ENCODE measurements at places on chromosomes 6 and 20. TPM values are rescaled to one million over a fixed set of nuclear protein-coding genes. Genes with fewer than 3 reads are reported as not detected.

- DNase-seq: no peak
These were observed 29.2 kb upstream of the EIF2S2 start for GRCh38 chr20:34141293-34141692.

- DNase-seq: no peak
These were observed 115.6 kb upstream of the PTPN1 start for GRCh38 chr20:50394569-50394968.

GTF3C6 gene
- 75.3 TPM for total RNA-seq

GRCh38 chr6:158780988-158781691 lies 38.0 kb downstream of the EZR start:
- no peak for DNase-seq

DNA sequence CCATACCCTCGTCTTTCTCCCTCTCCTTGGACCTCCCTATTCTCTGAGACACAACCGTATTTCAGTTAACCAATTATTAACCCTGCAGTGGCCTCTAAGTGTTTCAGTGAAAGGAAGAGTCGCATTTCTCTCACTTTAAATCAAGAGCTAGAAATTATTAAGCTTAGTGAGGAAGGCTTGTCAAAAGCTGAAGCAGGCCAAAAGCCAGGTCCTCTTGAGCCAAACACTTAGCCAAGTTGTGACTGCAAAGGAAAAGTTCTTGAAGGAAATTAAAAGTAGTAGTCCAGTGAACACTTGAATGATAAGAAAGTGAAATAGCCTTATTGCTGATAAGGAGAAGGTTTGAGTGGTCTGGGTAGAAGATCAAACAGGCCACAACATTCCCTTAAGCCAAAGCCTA lies 58.3 kb downstream of the SNX9 start:
- no peak for DNase-seq
